ENCODE measurements at places on chromosomes 5 and 9.

DNA sequence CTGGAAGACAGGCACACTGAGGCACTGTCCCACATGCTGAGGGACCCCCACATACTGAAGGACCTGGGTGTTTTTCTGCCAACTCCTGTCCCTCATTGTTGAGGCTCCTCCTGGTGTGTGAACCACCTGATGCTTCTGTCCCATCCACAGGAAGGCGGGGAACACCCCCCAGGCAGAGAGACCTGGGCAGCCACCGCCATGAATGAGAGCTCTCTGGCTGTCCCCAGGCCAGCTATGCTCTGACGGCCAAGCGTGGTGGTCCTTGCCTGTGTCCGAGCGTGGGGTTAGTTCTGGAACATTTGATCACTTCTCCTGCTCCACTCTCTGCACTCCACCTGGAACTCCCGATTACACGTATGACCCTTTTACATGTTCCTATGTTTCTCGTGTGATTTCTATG lies 11.9 kb upstream of the LRRC14B start:
- no peak for DNase-seq

- no peak for DNase-seq
These were observed 47.0 kb upstream of the TGFBR1 start for GRCh38 chr9:99057665-99058625.

DNA sequence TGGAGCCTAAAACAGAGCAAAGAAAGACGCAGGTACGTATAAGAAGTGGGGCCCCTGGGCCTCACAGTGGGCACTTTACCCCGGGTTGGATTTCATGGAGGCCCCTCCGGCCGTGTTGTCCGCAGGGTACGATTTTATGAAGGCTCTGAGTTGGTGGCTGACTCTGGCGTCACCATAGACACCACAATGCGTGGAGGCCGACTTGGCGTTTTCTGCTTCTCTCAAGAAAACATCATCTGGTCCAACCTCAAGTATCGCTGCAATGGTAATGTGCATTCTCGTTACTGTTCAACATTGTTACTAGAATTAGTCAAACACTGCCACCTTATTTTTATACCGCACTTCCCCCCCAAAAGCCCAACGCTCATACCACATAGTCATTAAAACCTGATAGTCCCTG lies 47.1 kb downstream of the THBS4 start:
- DNase-seq = no peak

- DNase-seq = no peak
These were observed 213.9 kb downstream of the TMEM167A start for GRCh38 chr5:82863266-82863665.

DNA sequence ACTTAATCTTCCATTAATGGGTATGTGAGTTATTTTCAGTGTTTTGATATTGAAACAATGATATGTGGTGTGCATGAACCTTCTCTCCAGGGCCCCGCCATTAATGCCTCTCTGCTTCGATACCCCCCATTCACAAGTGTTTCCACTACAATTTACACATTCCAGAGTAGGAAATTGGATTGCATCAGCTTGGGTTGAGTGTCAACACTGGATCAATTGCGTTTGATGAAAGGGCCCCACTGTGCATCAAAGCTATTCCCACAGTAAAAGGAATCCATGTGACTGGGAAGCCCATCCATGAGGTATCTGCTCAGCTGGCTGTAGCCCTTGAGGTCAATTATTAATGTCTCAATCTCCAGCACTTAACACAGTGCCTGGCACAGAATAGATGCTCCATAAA lies 17.8 kb upstream of the LVRN start:
- DNase-seq = no peak

All from stimulated activated CD4-positive, alpha-beta T cell treated with anti-CD3 and anti-CD28 coated beads, Interleukin-15, amount 100 ng/mL, for 1 hour (primary cell).